ENCODE measurements at places on chromosomes 4 and X. TPM values are rescaled to one million over a fixed set of nuclear protein-coding genes. Genes with fewer than 3 reads are reported as not detected.

The UGT2B15 gene
- total RNA-seq = 0.26 TPM

The VEGFD gene
- 2.6 TPM for total RNA-seq

- no peak for DNase-seq
These were observed 63.9 kb downstream of the EIF4E start for GRCh38 chr4:98865059-98865458.

DNA sequence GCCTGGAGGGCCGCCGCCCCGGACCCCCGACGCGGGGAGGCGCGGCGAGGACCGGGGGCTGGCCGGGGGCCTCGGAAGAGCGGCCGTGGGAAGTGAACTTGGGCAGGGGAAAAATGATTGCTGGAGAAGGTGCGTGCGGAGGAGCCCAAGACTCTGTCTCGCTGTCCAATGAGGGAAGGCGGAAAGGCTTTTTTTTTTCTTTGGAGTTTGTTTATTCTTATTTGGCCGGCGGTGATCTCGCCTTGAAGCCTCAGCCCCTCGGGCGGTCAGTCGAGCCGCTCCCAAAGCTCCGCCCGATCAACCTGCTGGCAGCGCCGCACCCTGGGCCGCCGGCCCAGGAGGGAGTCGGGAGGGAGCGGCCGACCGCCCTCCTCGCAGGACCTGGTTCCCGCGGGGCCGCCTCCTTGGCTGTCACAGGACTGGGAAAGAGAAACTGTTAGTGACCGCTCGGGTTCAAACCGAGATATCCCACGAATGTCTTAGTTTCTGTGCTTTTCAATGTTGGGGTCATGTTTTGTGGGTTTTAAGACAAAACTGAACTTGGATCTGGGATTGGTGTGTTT, 2.5 kb downstream of the CPEB2 start:
- DNase-seq = peak; percentile 28

The F8A2 gene
- not detected for total RNA-seq

DNA sequence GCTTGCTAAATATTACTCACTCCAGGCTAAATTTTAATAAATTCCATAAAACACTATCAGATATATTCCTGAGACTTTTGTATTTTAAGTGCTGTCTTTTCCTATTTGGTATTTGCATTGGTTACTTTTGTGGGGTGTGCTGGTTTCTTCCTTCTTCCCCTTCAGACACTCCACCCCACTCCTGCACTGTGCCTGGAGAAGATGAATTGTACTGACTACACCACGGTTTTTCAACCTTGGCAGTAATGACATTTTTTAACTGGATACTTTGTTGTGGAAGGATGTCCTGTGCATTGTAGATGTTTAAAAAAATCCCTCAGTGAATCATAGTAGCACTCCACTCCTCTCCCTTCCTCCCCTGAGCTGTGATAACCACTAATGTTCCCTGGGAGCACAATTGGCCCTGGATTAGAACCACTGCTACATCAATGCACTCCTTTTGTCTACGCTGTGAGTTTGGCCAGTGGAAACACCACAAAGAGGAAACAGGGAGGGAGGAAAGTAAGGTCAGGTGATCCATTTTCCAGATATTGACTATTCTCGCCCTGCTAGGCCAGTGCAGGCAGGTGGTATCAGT, 36.3 kb downstream of the SNCA start:
- no peak for DNase-seq

GRCh38 chrX:10109695-10110094, 47.1 kb upstream of the CLCN4 start:
- no peak for DNase-seq

DNA sequence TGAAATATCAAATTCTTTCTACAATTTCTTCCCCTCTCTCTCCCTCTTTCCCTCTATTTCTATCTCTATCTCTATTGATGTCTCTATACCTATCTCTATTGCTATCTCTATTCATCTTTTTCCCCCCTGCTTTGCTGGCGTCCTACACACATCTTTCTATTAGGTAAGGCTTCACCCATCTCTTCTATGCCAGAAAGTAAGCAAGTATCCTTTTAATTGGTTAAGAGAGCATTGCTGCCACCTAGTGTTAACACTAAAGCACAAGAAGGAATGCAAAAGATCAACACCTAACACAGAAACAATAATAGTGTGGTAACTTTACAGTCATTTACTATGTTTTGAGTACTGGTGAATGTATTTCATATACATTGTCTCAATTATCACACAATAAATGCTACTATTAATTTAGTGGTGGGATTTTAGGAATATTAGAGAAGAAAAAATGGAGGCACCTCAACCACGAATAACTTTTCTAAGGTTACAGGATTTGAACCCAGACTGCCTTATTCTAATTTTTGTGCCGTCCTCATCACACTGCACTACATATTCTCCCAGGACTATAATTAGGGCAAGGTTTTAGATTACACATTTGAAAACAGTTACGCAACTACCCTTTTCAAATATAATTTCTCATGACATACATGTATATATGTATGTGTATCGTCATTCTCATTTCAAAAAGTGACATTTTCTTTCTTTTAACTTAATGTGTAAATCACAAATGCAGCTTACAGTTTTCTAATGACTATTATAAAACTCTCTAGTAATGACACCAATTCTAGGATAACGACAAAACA, 3.7 kb upstream of the C4orf36 start:
- DNase-seq = no peak

The CHRNA9 gene
- not detected for total RNA-seq

GRCh38 chrX:53249408-53250042, 24.5 kb upstream of the KDM5C start:
- no peak for DNase-seq

- no peak for DNase-seq
These were observed 1.6 kb downstream of the ANKRD50 start for GRCh38 chr4:124710911-124711310.

GRCh38 chr4:65617416-65617815, 52.9 kb downstream of the EPHA5 start:
- no peak for DNase-seq

DNA sequence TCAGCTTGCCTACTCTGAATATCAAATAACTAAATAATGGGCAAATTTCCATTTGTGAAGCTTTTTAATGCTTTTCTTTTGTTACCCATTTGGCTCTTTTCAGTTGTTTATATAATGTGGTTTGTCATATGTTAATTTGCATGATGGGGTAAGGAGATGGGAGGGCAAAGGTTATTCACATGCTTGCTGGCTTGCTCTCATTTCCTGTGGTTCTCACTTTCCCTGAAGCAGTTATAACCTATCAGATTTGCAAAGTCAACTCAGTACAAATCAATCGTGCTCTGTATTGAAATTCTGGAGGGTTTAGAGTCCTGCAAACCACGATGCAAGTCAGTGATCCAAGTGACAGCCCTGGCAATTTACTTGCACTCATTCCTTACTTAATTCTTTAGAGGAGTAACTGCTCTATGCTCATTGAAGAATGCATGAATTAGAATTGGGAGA, 711.2 kb downstream of the ADGRL3 start:
- no peak for DNase-seq

The CSAG3 gene
- not detected for total RNA-seq

The GRID2 gene
- total RNA-seq = 26.1 TPM

DNA sequence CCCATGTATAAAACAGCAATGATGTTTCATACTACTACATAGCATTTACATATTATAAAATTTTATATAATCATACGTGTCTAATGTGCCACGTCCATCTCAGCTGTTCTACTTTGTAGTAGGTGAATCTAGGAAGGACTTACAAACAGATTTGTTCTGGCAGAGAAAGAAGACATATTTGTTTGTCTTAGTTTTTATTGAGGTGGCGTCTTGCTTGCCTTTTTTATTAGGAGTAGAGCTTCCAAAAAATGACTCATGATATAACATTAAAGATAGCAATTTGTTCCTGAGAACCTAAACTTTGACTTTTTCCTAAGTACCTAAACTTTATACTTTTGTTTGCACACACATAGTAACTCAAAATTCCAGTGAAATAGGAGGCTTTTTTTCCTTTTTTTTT, 64.6 kb downstream of the CLDN22 start:
- no peak for DNase-seq

- no peak for DNase-seq
These were observed 37.3 kb upstream of the BBS12 start for GRCh38 chr4:122695226-122695625.

DNA sequence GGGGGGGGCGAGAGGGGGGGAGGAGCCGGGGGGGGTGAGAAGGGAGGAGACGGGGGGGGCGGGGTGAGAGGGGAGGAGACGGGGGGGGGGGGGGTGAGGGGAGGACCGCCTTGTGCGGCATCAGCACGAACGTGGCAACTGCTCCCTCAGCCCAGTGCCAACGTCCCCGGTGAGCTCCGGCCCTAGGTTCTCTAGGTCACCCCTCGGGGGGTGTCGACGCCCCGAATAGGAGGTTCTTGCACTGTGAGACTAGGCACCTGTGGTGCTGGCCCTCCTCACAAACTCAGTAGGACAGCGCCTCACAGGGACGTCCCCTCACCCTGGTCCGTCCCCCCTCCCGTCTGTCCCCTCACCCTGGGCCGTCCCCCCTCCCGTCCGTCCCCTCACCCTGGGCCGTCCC, 21.5 kb upstream of the GTPBP6 start:
- no peak for DNase-seq

The DUX4 gene
- not detected for total RNA-seq

DNA sequence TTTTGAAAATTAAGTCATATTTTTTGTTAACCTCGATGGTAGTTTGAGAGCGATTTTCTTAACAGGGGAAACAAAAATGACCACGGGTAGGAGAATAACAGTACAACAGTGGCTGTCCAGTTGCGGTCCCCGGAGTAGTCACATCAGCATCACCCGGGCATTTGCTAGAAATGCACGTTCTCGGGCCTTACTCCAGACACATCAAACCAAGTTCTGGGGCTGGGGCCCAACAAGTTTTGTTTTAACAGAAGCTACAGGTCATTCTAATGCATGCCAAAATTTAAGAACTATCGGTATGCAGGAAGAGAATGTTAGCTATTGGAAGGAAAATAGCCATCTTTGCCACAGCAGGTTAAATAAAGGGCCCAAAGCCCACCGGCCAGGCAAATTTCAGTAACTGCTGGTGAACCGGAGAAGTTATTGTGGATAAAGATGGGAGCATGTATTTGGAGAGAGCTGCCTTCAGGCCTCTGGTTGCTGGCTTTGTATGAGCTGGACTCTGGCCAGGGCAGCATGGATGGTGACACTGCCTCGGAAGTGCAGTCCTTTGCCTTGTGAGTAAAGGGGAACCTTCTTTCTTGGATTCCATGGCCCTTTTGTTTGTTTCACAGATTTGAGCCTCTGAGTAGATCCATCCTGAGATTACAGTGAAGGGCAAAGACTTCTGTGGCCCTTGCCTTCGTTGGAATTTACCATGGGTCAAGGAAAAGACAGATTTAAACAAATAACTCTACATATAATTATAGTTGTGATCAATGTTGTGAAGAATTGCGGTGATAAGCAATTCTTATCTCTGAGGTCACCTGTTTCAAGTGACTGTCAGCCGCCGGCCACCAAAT, 62.1 kb downstream of the TBC1D14 start:
- no peak for DNase-seq

The SLITRK4 gene
- 11.2 TPM for total RNA-seq

GRCh38 chrX:66408507-66408906, 230.4 kb downstream of the EDA2R start:
- DNase-seq = no peak

The ITGB1BP2 gene
- total RNA-seq = 19.6 TPM

- no peak for DNase-seq
These were observed 229.7 kb downstream of the GBA3 start for GRCh38 chr4:22922426-22922825.

The SCD5 gene
- total RNA-seq = 23.3 TPM

DNA sequence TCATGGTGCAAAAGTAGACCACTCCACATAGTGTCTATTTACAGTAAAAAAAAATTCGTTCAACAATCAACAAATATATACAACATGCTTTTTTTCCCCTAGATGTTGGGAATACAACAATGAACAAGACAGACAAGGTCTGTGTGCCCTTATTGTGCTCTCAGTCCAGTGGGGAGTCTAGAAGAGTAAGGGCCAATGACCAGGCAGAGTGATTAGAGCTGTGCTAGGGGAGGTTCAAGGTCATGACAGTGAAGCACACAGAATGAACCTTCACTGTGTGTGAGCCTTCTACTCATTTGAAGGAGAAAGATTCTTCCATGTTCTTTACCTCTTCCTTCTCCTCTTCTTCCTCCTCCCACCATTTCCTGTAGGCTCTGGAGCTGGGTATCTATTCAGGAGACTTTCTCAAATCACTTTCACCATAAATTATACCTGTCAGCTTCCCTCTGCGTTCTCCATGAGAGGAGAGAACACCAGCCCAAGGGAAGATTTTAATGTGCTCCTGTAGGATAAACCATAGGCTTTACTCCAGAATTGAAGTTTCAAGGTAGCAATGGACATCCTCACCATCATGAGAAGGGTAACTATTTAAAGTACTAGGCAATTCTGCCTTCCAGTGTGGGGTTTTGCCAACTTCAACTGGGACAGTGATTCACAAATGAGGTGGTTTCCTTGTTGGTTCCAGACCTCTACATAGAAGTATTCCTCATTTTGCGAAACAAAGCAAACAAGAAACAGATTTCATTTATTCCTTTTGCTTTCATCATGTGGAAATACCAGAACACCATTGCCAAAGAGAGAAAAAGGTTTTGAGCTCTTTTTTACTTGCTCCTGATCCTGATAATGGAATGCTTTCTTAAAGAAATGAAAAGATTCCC, 246.9 kb upstream of the GPC4 start:
- DNase-seq = no peak

DNA sequence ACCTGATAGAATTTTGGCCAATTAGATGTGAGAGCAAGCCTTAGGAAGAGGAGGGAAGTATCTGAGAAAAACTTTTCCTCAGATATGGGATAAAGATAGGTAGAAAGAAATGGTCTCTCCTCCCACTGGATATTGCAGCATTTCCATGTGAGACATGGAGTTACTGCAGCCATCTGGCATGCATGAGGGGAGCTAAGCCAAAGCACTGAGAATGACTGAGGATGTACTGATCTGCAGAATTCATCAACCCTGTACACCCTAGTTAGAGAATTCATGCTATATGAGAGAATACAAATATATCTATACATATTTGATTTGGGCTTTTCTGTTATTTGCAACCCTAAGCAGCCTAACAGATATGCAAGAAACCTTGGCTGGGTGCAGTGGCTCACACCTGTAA, 52.5 kb upstream of the RPL34 start:
- no peak for DNase-seq

GRCh38 chr4:111937368-111937767, 207.9 kb upstream of the FAM241A start:
- no peak for DNase-seq

The BTC gene
- 11.5 TPM for total RNA-seq

DNA sequence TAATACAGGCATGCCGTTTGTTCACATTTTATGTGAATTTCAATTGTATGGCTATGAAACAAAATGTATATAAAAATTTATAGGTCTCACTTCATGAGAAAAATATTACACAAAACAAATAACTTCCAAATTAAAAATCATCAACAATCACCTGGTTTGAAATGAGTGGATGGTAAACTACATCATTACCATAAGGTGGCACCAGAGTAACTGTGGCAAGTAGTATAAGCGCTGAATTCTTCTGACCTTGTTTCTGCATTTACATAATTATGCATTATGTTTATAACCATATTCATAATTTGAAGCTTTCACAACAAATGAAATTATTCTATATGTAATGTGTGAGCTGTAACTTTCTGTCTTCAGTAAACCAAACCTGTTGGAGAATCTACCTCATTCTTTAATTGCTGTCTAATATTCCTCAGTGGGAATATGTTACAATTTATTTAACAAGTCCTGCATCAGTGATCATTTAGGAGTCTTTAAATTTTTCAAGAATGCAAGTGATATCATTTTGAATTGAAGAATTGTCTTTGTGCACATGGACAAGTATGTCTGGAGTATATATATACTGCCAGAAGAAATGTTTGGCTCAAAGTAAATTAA, 55.2 kb downstream of the MMRN1 start:
- DNase-seq = no peak

GRCh38 chr4:138090150-138090917, 151.8 kb downstream of the SLC7A11 start:
- peak; percentile 79 for DNase-seq

The ARAP2 gene
- 34.1 TPM for total RNA-seq

The GPR50 gene
- total RNA-seq = 0.26 TPM
